ENCODE measurements at places on chromosomes 1 and 21. TPM values are rescaled to one million over a fixed set of nuclear protein-coding genes. Genes with fewer than 3 reads are reported as not detected.

Gene DPH5
- total RNA-seq, result 77.3 TPM

Gene ATP5PO
- 234 TPM for total RNA-seq

Gene ADGRL4
- total RNA-seq, result not detected

Gene FOXD3
- not detected for total RNA-seq

Gene PTGFR
- total RNA-seq, result not detected

All from activated CD8-positive, alpha-beta T cell treated with anti-CD3 and anti-CD28 coated beads for 36 hours (primary cell).